Fibroblast of skin of scalp (primary cell): ENCODE measurements at places on chromosomes 16 and 17.

GRCh38 chr17:36120221-36120620 lies 16.6 kb downstream of the CCL4 start:
- DNase-seq, result no peak

- DNase-seq, result peak; percentile 61
Measured at GRCh38 chr17:47698749-47699535, 5.0 kb downstream of the TBKBP1 start.

DNA sequence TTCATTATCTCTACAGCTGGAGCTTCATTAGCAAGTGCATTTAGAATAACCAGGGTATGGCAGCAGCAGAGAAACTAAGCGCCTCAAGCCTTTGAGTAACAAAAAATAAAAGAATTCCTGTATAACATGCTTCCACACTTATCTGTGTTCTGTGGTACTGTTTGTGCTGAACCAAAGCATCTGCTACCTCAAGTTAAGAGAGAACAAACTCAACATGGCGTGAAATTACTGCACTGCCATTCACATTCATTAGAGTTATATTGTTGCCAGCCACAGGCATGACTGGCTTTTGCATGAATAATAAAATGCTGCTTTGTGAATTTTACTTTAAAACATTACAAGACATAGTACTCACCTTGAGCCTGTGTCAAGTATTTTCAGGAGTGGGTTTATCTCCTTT lies 76.6 kb downstream of the NLK start:
- no peak for DNase-seq

- DNase-seq, result no peak
Measured at GRCh38 chr16:370979-371514, 709 bp upstream of the MRPL28 start.

DNA sequence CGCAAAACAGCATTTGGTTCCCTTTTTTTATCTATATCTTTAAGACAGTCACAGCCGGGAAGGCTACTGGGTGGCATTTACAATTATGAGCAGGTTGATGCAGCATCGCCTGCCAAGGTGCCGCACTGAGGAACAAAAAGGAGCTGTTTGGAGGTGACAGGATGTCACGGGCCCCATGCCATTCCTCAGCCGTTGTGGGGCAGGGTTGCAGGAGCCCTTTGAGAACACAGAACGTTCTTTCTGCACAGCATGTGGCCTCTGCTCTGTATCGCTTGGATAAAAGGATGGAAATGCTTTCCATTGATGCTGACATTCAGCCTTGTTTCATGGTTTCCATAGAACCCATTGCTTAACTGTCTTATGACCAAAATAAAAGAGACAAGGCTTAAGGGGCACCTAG lies 141.9 kb upstream of the CDH5 start:
- DNase-seq, result no peak

GRCh38 chr17:35799942-35800341 lies 4.5 kb upstream of the MMP28 start:
- DNase-seq, result peak; percentile 82

- DNase-seq, result peak; percentile 61
Measured at GRCh38 chr17:31373150-31374093, 18.1 kb upstream of the RAB11FIP4 start.

DNA sequence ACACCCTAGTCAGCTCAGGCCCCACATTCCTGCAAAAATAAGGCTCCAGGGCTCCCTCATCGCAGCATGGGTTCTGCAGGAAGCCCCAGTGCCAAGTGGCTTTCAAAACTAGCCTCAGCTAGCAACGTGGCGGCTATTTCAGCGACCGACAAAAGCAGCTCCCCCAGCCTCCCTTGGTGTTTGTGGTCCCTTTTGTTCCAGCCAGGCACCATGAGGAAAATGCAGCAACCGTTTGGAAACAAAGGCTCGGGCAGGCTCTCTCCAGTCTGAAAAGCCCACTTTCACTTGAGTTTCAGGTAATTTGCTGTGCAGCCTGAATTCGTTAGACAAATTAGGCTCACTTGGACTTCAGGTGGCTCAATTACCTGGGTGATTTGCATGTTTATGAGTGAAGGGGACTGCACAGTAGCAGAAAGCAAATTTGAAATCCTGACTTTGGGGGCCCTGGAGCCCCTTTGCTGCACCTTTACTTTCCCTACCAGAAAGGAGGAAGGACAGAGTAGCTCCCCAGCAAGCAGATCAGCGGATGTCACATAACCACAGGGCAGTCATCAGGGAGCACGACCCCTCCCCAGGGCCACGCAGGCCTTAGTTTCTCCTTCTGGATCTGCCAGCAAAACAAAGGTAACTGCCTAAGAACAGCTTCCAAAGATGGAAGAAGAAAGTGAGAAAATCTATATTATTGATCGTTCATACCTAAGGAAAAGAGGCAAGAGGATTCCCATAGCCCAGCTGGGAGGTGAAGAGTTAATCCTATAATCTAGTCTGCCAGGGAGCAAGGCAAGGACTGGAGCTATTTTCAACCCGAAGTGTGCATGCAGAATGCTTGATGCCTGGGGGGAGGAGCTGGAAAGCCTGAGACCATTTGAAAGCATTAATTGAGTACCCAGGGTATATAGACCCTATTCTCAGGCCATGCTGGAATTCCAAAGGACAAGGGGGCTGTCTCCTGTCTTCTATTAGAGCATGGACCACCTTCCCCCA lies 143.1 kb upstream of the SDK2 start:
- no peak for DNase-seq

DNA sequence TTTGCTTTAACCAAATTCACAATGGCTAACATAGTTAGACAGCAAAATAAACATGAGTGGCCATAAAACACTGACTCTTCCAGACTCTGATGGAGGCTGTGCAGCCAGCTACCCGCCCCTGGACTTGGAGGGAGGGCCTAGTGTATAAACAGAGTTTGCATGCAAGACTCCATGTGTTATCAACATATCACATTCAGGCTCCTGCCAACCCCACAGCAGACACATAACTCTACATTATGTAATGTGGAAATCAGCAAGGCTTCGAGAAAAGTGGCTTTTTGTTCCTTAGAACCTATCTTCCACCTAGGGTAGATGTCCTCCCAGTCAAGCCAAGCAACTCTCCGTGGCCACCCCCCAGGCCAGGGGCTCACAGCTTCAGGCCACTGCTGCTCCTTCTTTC lies 19.3 kb upstream of the SOX9 start:
- no peak for DNase-seq

DNA sequence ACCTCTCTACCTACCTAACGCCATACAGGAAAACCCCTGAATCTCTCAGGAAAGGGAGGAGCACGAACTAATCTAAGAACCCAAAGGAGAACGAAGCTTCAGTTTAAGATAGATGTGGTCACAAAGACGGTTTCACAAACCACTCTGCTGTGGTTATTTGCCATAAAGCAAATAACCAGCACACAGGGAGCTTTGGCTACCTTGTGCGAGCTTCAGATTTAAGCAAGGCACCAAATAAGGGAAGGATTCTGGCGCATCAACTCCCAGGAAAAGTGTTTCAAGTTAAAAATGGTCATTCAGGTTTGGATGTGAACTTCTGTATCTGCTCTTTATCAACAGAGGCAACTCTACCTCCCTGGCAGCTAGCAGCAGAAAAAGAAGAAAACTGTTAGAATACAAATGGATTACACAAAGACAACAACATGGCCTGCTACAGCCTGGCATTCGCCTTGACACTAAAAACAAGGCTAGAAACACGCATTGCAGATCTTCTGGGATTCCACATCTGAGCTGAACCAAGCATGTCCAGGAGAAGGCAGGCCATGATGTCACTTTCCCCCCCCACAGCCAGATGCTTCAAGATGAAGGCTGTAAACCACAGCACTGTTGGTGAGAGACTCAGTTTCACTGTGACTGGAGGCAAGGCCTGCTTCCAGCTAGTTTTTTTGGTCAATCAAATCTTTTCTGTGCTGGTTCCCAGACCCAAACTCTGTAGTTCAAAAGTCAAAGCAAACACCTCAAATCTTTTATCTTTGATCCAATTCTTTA lies 43.6 kb downstream of the SMG6 start:
- peak; percentile 69 for DNase-seq

- DNase-seq, result no peak
Measured at GRCh38 chr16:67881621-67882161, 3.0 kb upstream of the NRN1L start.

- peak; percentile 46 for DNase-seq
Measured at GRCh38 chr17:37358098-37358829, 17.5 kb upstream of the C17orf78 start.

GRCh38 chr17:40486522-40487370 lies 14.7 kb downstream of the TNS4 start:
- peak; percentile 85 for DNase-seq

- no peak for DNase-seq
Measured at GRCh38 chr16:55100100-55100499, 169.4 kb downstream of the IRX5 start.

DNA sequence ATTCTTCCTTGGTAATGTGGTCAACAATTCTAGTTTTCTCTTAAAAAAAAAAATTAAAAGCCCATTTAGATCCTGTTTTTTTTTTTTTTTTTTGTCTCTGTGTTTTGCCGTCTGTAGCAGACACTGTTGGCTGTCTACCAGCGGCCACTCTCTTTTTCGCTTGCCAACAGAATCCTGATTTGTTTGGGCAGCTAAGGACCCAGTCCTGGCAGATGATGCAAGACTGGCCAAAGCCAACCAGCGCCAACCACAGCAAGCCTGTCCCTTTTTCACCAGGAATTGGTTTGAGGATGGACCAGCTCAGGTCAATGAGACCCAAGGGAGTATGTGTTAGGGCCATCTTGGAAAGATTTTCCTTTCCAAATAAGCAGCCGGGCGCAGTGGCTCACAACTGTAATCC lies 28.2 kb downstream of the ST3GAL2 start:
- DNase-seq, result no peak

GRCh38 chr16:12800817-12801216 lies 2.9 kb downstream of the CPPED1 start:
- DNase-seq, result no peak

DNA sequence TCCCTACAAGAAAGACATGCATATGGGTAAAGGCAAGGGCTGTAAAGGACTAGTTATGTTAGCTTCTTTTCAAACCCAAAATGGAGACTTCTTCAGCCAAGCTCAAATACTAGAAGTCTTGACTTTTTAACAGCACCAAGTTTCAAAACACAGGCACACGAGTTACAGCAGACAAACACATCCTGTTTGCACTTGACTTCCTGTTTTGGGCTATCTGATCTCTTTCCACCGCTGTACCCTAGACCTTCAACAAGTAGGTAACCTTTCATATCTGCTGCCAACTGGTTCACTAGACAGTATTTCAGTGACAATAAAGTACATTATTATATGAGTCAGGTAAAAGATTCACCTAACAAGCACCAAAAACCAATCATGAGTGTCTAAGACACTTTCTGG lies 12.3 kb downstream of the RFFL start:
- no peak for DNase-seq

- no peak for DNase-seq
Measured at GRCh38 chr17:21242780-21243515, 10.3 kb downstream of the NATD1 start.

- DNase-seq, result no peak
Measured at GRCh38 chr16:11759163-11759834, 16.6 kb upstream of the TXNDC11 start.

- DNase-seq, result peak; percentile 42
Measured at GRCh38 chr17:34259146-34259545, 4.1 kb downstream of the CCL2 start.

- peak; percentile 49 for DNase-seq
Measured at GRCh38 chr17:47265983-47266541, 12.4 kb downstream of the ITGB3 start.

GRCh38 chr17:29084541-29085146 lies 41.7 kb downstream of the PIPOX start:
- peak; percentile 23 for DNase-seq
